Activated CD4-positive, alpha-beta memory T cell treated with anti-CD3 and anti-CD28 coated beads, Interleukin-2, amount 10 ng/mL, durations not matched to agents 7 days and 5 days (primary cell): ENCODE measurements at places on chromosomes 6 and 20. TPM values are rescaled to one million over a fixed set of nuclear protein-coding genes. Genes with fewer than 3 reads are reported as not detected.

Gene FIG4
- 14.4 TPM for total RNA-seq

Gene NPBWR2
- not detected for total RNA-seq

Gene RFX6
- total RNA-seq, result not detected

DNA sequence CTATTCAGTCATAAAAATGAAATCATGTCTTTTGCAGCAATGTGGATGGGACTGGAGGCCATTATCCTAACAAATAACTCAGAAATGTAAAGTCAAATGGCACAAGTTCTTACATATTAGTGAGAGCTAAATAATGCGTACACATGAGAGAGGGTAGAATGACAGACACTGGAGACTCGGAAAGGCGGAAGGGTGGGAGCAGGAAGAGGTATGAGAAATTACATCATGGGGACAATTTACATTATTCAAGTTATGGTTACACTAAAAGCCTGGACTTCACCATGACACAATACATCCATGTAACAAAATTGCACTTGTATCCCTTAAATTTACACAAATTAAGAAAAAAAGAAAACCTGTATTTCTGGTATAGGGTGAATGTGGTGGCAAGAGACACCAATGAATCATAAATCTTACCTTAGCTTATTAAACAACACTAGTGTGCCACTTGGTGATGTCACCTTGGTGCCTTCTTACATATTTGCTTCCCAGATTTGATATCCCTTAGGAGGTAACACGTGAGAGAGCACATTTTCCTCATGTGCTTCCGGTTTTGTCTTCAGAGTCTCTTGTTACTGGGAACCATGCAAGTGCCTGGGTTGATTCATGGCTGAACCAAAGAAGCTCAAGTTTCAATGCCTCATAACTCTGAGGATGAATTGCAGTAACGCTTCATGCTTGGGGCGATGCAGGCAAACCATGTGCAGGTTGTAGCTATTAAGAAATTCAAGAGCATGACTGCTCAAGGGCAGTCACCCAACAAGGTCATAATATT is 84.6 kb downstream of the DCDC2 start:
- DNase-seq, result no peak

DNA sequence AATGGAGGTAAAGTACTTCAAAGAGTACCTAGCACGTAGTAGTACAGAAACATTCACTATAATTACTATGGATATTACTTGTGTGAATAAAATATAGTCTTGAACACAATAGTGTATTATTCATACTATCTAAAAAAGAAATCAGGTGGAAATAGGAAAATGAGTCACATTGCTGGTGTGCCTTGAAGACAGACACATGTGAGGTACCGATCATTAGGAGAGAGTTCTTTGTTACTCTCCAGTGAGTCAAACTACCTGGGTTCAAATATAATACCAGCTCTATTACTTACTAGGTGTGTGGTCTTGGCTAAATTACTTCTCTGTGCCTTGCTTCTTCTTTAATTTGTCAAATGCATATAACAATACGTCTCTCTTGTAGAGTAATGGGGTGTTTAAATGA is 50.8 kb upstream of the BEND6 start:
- no peak for DNase-seq

DNA sequence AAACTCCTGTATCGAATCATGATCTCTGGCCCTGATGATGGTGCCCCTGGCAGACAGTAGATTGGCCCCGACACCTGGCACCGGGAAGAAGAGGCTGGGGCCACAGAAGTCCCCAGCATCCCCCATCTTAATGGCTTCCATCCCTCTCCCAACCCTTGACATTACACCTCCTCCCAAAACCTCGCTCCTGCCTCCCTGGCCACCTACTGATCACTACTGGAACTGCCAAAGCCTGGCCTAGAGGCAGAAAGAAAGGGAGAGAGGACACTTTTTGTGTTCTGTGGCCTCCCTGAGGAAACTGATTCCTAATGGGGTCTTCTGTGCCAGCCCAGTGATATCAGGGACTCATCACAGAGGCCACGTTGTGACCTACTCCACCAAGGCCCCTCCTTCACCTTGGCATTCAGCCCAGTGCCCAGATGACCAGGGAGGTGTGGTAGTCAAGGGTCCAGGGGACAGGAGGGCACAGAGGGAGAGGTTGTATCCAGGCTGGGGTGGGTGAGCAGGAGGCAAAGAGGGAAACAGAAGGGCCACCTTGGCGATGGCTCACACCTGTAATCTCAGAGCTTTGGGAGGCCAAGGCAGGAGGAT is 6.1 kb downstream of the C20orf173 start:
- peak; percentile 36 for DNase-seq

DNA sequence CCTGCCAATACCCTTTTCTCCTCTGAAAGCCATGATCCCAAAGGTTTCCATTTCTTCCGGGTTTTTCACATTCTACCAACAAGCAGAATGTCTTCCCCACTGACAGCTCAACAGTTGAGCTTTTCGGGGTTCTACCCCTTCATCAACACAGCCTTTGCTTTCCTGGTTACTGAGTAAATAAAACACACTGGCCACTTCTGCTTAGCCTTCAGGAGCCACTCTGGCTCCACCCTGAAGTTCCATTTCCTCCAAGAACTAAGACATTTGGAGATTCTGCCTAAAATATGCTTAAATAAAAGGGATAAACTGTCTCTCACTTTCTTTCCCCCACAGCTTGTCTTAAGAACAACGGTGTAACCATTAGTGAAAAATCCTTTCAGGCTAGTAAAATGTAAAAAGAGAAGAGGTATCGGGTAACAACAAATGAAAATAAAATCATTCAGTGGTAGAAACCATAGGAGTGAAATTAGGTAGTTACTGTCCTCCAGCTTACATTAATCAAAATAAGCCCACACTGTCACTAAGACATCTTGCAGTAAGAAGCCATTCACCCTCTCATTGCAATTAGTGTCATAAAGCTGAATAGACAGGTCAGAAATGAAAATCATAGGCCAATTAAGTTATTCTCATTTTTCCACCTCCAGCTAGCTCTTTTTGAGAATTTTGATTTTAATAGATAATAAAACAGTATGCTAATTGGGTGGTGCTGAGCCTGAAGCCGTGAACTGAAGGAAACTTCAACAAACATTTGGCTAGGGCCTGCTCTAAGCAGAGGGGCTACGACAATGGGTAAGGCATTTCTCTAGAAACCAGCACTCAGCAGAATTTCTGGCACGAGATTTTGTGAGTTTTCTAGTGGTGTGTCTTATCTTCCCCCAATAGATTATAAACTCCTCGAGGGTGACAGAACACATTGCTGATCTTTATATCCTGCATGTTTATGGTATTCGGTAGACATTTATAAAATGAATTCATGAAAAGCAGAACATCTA is 194.2 kb downstream of the KHDC1L start:
- no peak for DNase-seq
